ENCODE measurements at places on chromosomes 11 and 22. TPM values are rescaled to one million over a fixed set of nuclear protein-coding genes. Genes with fewer than 3 reads are reported as not detected.
A peak's percentile ranks its signal among the peaks of the same experiment; 100 is the strongest.

The KRTAP5-10 gene
- not detected for total RNA-seq

The KBTBD3 gene
- total RNA-seq: 6.7 TPM

The DRG1 gene
- total RNA-seq: 38.3 TPM

The SCGB2A2 gene
- total RNA-seq: not detected

The TRPM5 gene
- not detected for total RNA-seq

DNA sequence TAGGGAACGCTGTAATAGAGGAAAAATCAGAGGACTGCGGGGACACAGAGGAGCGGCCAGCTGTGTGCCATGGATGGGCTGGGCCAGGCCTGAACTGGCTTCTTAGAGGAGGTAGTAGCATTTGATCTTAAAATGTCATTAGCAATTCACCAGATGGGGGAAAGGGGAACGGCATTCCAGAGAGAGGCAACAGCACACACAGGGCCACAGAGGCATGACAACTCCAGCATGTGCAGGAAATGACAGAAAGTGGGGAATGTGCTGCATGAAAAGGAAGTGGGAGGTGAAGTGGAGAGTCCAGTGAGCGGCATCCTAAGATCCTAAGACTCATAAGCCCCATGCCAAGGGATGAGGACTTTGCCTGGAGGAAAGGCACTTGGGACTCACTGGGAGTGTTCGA lies 69.0 kb downstream of the UBASH3B start:
- no peak for DNase-seq
- H3K27me3 ChIP-seq: no peaks in the 10 kb centered on the region
- H3K4me1 ChIP-seq: no peaks in the 10 kb centered on the region
- H3K4me3 ChIP-seq: no peak overlapping the region
- no peaks in the 10 kb centered on the region for H3K36me3 ChIP-seq

The CYB5R2 gene
- total RNA-seq: 2.2 TPM

The OR52H1 gene
- not detected for total RNA-seq

- H3K36me3 ChIP-seq: no peaks in the 10 kb centered on the region
- no peaks in the 10 kb centered on the region for H3K27me3 ChIP-seq
- peaks cover 45% of the 10 kb centered on the region for H3K4me1 ChIP-seq
- no peak for DNase-seq
These were observed 7.4 kb upstream of the PIM3 start for GRCh38 chr22:49953027-49953679.

GRCh38 chr11:64924910-64925284 lies 408 bp downstream of the PPP2R5B start:
- peak overlapping the region; percentile 99 for H3K27ac ChIP-seq
- H3K27me3 ChIP-seq: no peaks in the 10 kb centered on the region
- DNase-seq: no peak
- peak overlapping the region; percentile 93 for H3K4me3 ChIP-seq
- peaks cover 13% of the 10 kb centered on the region for H3K36me3 ChIP-seq
- peaks cover 30% of the 10 kb centered on the region for H3K4me1 ChIP-seq

The LDHAL6A gene
- total RNA-seq: not detected

DNA sequence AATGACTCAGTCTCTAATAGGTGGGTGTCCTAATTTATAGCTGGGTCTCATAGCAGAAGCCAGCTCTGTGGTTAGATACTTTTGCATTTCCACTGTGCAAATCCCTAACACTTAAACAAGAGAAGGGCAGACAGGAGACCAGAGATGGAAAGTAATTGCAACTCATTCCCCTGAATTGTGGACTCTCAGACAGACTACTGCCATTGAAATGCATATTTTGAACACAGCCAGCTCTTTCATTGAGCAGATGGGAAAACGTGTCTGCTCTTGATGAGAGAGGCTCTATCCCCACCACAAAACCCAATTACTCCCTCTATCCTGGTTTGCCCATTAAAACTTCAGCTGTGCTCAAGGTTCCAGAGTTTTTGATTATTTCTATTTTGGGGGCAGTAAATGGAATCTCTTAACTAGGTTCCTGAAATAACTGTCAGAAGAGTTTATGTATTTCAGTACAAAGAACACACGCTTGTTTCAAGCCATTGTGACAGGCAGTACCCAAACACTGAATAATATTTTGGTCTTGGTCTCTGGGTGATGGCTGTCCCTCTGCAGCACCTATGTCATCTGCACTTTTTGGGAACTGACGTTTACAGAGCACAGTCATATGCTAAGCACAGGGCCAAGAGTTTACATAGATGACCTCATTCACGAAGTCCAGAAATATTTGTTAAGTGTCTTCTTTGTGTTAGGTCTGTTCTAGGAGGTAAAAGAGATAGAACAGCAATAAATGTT lies 41.7 kb downstream of the FAM227A start:
- peak overlapping the region; percentile 41 for H3K27ac ChIP-seq
- H3K4me3 ChIP-seq: no peak overlapping the region
- no peaks in the 10 kb centered on the region for H3K36me3 ChIP-seq
- no peaks in the 10 kb centered on the region for H3K4me1 ChIP-seq

DNA sequence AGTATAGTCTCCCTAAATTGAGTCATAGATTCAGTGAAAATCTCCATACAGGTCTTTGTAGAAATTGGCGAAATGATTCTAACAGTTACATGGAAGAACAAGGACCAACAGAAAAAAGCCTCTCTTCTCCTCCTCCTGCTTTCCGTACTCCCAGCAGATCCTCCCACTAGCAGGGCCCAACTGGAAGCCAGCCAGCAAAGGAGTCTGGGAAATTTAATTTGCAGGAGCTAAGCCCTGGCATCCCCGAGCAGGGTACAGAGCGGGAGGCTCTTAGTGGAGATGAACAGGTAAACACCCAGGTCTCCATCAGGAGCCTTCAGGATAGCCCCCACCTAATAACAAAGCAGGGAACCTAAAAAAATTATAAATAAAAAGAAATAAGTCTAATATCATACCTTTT lies 1473.8 kb downstream of the TBC1D22A start:
- no peak for DNase-seq
- H3K4me1 ChIP-seq: no peaks in the 10 kb centered on the region
- no peak overlapping the region for H3K27ac ChIP-seq

DNA sequence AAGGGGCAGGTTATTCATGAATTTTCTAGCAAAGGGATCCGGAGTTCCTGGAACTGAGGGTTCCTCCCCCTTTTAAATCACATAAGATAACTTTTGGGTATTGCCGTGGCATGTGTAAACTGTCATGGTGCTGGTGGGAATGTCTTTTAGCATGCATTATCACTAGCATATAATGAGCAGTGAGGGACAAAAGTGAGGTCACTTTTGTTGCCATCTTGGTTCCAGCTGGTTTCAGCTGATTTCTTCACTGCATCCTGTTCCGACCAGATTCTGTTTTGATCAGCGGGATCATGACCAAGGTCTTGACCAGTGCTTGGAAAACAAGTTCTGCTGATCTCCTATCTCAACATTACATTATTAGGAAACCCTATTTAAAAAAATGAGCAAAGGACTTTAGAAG lies 7.4 kb downstream of the MIF start:
- H3K4me3 ChIP-seq: no peak overlapping the region
- peaks cover 12% of the 10 kb centered on the region for H3K36me3 ChIP-seq
- no peak for DNase-seq
- no peak overlapping the region for H3K27ac ChIP-seq

DNA sequence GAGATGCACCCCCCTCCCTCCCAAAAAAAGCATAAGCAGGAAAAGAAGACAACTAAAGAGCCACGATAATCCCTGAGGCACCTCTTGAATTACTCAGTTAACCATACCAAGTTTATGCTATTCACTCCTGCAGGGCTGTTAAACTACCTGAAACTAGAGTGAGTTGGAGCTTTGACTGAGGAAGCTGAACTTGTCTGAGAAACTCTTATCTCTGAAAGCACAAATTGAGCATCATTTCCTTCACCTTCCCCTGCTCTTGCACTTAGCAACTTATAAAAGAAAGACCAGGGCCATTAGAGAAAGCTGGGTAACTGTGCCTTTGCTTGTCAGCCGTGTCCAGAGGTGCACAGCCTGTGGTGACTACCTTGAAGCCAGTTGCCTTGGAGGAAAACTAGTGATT lies 745.6 kb downstream of the NELL1 start:
- no peak for DNase-seq
- H3K27me3 ChIP-seq: no peaks in the 10 kb centered on the region
- no peaks in the 10 kb centered on the region for H3K36me3 ChIP-seq

The BCO2 gene
- total RNA-seq: 4.1 TPM

- H3K4me3 ChIP-seq: no peak overlapping the region
- no peaks in the 10 kb centered on the region for H3K36me3 ChIP-seq
- no peak for DNase-seq
- H3K27ac ChIP-seq: no peak overlapping the region
- peaks cover 12% of the 10 kb centered on the region for H3K4me1 ChIP-seq
- no peaks in the 10 kb centered on the region for H3K27me3 ChIP-seq
These were observed 35.8 kb downstream of the TNKS1BP1 start for GRCh38 chr11:57288771-57289579.

The DDI1 gene
- not detected for total RNA-seq

- peaks cover 48% of the 10 kb centered on the region for H3K4me1 ChIP-seq
- H3K36me3 ChIP-seq: no peaks in the 10 kb centered on the region
- H3K4me3 ChIP-seq: peak within 1 kb of the TSS; percentile 69
- no peaks in the 10 kb centered on the region for H3K27me3 ChIP-seq
- no peak for DNase-seq
- peak within 1 kb of the TSS; percentile 79 for H3K27ac ChIP-seq
These were observed at the start of gene MMP11 for GRCh38 chr22:23772649-23773473. Gene MMP11 (plus strand): TSS chr22:23772849. CDS start chr22:23772871, 22 bp downstream.

DNA sequence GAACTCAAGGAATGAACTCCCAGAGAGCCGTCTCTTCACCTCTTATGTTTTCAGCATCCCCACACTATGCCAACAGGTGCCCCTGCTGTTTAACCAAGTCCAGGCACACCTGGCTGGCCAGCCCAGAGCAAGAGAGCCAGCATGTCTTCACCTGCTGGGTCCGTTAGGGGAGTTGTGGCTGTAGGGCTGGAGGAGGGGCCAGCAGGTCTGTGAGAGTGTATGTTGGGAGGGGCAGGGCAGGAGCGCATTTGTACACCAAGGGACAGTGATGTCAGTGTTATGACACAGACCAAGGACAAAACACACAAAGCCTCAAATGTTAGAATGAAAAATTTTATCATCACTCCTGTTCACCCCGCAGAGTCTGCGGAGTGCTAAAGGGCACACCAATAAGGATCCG lies 5.8 kb downstream of the PATZ1 start:
- H3K27me3 ChIP-seq: no peaks in the 10 kb centered on the region
- peaks cover 67% of the 10 kb centered on the region for H3K4me1 ChIP-seq
- no peak overlapping the region for H3K4me3 ChIP-seq
- H3K36me3 ChIP-seq: peaks cover 71% of the 10 kb centered on the region
- no peak overlapping the region for H3K27ac ChIP-seq

DNA sequence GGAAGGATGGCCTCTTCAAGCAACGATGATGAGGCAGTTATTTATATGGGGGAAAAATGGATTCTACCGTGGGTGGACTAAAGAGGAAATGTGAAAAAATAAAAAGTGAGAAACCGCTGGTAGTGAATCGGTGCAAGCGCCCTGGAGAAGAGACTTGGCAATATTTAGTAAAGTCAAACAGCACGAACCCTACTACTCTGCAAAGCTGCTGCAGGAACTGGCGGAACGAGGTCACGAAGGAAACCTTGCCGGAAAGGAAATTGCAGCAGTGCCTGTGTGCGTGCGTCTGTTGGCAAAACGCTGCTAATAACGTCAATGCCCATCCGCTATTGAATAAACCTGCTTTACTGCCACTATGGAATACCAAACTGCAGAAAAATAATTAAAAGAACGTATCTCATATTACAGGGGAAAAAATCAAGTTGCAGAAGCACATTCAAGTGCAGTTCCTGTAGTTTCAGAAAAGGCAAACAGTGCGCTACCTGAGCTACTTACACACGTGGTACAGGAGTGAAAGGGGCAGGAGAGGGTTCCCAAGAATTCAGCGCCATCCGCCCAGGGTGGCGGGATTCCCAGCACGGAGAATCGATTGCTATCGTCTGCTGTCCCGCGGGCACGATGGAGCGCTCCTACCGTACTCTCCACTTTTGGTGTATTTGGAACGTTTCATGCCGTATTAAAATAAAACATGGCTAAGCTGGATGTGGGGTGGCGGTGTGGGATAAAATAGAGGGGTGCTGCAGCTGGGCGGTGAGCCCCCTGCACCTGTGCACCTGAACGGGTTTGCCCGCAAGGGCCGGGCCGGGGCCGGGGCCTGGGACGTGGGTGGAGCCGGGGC lies 585 bp upstream of the NADSYN1 start:
- peaks cover 35% of the 10 kb centered on the region for H3K4me1 ChIP-seq
- H3K27ac ChIP-seq: peak overlapping the region; percentile 73
- H3K36me3 ChIP-seq: peaks cover 7% of the 10 kb centered on the region
- no peak for DNase-seq

DNA sequence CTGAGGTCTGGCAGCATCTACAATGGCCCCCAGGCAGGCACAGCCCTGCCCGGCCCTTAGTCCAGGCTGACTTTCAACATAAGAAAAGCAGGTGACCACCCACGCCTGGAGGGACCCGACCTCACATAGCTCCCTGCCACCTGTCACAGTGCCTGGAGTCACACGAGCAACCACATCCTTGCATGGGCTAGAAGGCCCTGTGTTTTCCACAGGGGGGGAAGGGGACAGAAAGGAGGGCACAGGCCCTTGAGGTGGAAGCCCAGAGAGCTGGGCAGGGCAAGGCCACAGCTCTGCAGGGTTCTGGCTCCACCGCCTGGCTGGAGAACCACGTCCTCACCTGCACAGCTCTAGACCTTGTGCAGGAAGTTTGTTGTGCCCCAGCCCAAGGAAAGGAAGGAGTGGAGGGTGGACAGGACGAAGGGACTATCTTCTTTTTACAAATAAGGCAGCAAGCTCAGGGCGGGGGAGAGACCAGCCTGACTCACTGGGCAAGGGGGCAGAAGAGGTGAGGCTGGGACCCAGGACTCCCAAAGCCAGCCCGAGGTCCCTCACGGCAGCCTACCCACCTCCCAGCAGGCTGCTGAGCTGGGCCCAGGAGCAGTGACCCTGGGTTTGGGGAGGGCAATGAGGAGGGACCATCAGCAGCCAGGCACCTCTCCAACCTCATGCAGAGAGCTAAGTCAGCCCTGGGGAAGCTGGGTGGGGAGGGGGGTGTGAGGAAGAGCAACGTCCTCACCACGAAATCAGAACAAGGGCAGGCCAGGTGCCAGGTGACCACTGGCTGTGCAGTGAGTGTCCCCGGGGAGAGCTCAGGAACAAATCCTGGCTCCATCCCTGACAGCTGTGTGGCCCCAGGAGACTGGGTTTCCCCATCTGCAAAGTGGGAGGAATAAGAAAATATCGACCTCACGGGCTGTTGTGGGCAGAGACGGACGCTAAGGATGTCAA lies 4.3 kb downstream of the C1QTNF6 start:
- peaks cover 3% of the 10 kb centered on the region for H3K36me3 ChIP-seq
- no peak overlapping the region for H3K27ac ChIP-seq
- no peak for DNase-seq
- no peaks in the 10 kb centered on the region for H3K27me3 ChIP-seq
- no peak overlapping the region for H3K4me3 ChIP-seq
- H3K4me1 ChIP-seq: peaks cover 29% of the 10 kb centered on the region

All from esophagus muscularis mucosa (tissue), 4 donors.